ENCODE measurements at places on chromosomes 7 and 10.

GRCh38 chr7:26928703-26929347 lies 64.4 kb upstream of the SKAP2 start:
- no peak overlapping the region for H3K4me3 ChIP-seq
- no peaks in the 10 kb centered on the region for H3K36me3 ChIP-seq
- DNase-seq, result no peak
- no peak overlapping the region for H3K27ac ChIP-seq

GRCh38 chr7:142359694-142360279 lies 101.9 kb upstream of the PRSS58 start:
- peaks cover 8% of the 10 kb centered on the region for H3K4me1 ChIP-seq
- no peak for DNase-seq
- no peak overlapping the region for H3K4me3 ChIP-seq

- DNase-seq, result no peak
- H3K4me1 ChIP-seq, result peaks cover 30% of the 10 kb centered on the region
- H3K36me3 ChIP-seq, result no peaks in the 10 kb centered on the region
- no peaks in the 10 kb centered on the region for H3K27me3 ChIP-seq
Measured at GRCh38 chr7:128422037-128422436, 12.3 kb upstream of the IMPDH1 start.

DNA sequence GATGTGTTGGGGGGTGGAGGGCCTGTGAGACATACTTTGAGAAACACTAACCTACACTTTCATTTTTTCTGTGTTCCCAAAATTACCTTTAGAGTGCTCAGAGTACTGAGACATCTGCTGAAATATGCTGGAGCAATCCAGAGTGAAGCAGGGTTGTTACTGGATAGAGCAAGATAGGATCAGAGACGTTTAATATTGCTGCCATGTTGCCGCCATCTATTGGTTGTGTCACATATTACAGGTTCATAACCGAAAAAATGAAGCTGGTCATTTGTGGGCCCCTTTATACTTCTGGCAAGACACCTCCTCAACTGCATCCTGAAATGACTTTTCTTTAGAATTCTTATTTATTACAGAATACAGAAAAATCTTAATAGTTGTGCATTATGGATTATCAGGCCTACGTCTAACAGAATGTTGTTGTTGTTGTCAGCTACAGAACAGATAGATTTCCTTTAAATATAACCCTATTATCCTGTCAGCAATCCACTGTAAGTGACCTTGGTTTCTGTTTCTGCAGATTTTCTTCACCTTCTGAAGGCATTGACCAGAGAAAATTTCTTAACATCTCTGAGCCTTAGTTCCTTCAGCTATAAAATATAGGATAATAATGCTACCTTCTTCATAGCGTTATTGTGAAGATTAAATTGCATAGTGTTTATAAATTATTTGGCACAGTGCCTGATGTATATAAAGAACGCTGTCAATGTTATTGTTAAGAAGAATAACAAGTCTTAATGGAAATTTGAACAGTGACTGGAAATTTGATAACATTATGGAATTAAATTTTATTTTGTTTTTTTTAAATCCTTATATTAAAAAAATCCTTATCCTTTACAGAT lies 16.2 kb upstream of the DLD start:
- peak; percentile 26 for DNase-seq
- H3K36me3 ChIP-seq, result peaks cover 4% of the 10 kb centered on the region
- no peak overlapping the region for H3K4me3 ChIP-seq
- H3K4me1 ChIP-seq, result peaks cover 11% of the 10 kb centered on the region
- H3K27me3 ChIP-seq, result peaks cover 9% of the 10 kb centered on the region

DNA sequence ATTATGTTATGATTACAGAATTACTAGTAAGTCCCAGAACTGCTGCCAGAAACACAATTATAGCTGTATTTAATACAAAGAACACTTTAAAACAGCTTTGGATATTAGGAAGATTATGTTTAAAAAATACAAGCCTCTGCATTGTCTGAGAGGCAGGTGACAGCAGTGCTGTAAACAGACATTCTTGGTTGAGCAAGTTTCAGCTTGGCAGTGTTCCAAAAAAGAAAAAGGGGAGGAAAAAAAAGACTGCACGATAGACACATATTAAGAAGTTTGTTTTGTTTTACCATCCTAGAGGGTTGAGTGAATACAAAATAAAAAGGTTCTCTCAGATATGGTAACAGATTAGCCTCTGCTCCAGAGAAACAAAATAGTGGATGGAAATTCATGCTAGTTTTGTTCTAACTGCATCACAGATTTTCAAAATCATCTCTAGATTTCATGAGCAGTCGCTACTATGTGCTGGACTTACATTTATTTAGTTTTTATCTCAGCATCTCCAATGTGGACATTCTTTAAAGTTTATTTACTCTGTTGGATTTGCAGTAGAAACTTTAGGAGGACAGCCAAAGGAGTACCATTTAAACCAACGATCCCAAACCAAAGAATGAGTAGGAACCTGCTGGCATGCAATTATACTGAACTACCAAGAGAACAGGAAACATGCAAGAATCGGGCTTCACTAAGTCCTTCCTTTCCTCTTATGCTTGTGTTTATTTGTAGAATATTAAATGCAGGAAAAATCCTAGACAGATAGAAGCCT lies 9.0 kb downstream of the FAM204A start:
- H3K27ac ChIP-seq, result no peak overlapping the region
- no peaks in the 10 kb centered on the region for H3K27me3 ChIP-seq
- no peak for DNase-seq
- H3K4me3 ChIP-seq, result no peak overlapping the region

GRCh38 chr7:4766666-4767519 lies 8.5 kb upstream of the AP5Z1 start:
- H3K36me3 ChIP-seq, result peaks cover 19% of the 10 kb centered on the region
- no peaks in the 10 kb centered on the region for H3K27me3 ChIP-seq
- peaks cover 7% of the 10 kb centered on the region for H3K4me1 ChIP-seq
- H3K4me3 ChIP-seq, result no peak overlapping the region

- no peak overlapping the region for H3K4me3 ChIP-seq
- H3K36me3 ChIP-seq, result peaks cover 4% of the 10 kb centered on the region
- peaks cover 16% of the 10 kb centered on the region for H3K27me3 ChIP-seq
- H3K27ac ChIP-seq, result no peak overlapping the region
Measured at GRCh38 chr7:108592646-108593201, 23.1 kb downstream of the DNAJB9 start.

GRCh38 chr7:141949021-141949420 lies 2.2 kb upstream of the CLEC5A start:
- H3K27ac ChIP-seq, result no peak overlapping the region
- H3K4me1 ChIP-seq, result no peaks in the 10 kb centered on the region
- no peaks in the 10 kb centered on the region for H3K36me3 ChIP-seq

- no peaks in the 10 kb centered on the region for H3K36me3 ChIP-seq
- no peaks in the 10 kb centered on the region for H3K4me1 ChIP-seq
- no peak overlapping the region for H3K27ac ChIP-seq
- no peak for DNase-seq
- no peak overlapping the region for H3K4me3 ChIP-seq
Measured at GRCh38 chr10:120475844-120476791, 19.1 kb downstream of the PLPP4 start.

GRCh38 chr10:108169846-108170245 lies 1005.3 kb upstream of the SORCS1 start:
- no peak overlapping the region for H3K4me3 ChIP-seq
- no peaks in the 10 kb centered on the region for H3K36me3 ChIP-seq
- no peaks in the 10 kb centered on the region for H3K27me3 ChIP-seq
- H3K27ac ChIP-seq, result no peak overlapping the region
- DNase-seq, result no peak
- no peaks in the 10 kb centered on the region for H3K4me1 ChIP-seq

- no peak for DNase-seq
- H3K4me3 ChIP-seq, result no peak overlapping the region
- H3K4me1 ChIP-seq, result peaks cover 3% of the 10 kb centered on the region
- H3K27ac ChIP-seq, result no peak overlapping the region
- peaks cover 3% of the 10 kb centered on the region for H3K36me3 ChIP-seq
Measured at GRCh38 chr10:125231116-125231812, 70.9 kb upstream of the CTBP2 start.

DNA sequence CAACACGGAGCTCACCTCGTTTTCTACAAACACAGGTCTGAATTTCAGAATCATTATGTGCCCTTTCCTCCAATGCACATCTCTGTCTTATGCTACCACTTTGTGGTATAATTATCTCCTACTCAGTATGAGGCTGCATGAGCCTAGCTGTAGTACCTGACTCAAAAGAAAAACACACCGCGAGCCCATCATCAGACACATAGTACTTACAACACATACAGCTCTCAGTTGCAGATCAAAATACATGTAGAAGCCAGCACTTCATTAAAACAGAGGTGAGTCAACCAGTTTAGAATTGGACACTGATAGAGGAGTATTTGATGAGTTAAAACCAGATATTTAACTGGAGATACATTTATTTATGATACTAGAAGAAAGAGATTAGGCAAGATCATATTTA lies 1.4 kb upstream of the RTKN2 start:
- H3K27ac ChIP-seq, result no peak overlapping the region
- DNase-seq, result no peak
- peak overlapping the region; percentile 75 for H3K4me3 ChIP-seq
- peaks cover 18% of the 10 kb centered on the region for H3K27me3 ChIP-seq
- H3K36me3 ChIP-seq, result no peaks in the 10 kb centered on the region

DNA sequence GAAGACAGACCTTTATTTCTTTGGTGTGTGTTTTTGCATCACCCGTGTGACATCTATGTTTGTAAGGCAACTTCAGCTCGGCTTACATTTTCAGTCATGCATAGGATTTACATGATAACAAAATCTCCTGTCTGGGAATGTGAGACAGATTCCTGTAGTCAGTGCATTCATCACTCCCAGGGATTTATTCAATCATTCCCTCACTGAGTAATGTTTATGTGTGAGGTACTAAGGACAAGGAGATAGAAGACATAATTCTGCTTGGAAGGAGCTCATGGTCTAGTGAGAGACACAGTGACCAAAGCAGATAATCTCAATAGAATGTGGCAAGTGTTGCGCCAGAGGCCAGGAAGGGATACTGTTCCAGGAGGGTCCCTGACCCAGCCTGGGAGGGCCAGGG lies 35.2 kb upstream of the BMPER start:
- no peak overlapping the region for H3K27ac ChIP-seq
- no peak overlapping the region for H3K4me3 ChIP-seq
- H3K36me3 ChIP-seq, result no peaks in the 10 kb centered on the region
- no peak for DNase-seq
- no peaks in the 10 kb centered on the region for H3K4me1 ChIP-seq

DNA sequence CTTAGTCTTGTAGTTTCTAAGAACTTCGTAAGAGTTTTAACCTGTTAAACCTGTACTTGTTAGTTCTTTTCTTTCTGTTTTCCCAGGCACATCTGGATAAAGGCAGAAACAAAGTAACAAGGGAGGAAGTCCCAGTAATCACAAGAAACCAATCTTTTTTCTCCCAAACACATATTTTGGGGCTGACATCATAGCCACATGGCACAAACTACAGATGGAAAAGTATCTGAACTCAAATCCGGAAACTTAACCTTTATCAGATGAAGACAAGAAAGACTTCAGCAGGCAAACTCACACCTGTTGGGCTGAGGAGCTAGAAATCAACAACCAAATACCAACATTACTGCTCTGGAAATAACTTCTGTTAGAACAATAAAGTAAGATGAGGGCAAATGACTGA lies 67.1 kb downstream of the CUBN start:
- H3K36me3 ChIP-seq, result no peaks in the 10 kb centered on the region
- DNase-seq, result no peak
- no peak overlapping the region for H3K4me3 ChIP-seq
- H3K27me3 ChIP-seq, result no peaks in the 10 kb centered on the region

DNA sequence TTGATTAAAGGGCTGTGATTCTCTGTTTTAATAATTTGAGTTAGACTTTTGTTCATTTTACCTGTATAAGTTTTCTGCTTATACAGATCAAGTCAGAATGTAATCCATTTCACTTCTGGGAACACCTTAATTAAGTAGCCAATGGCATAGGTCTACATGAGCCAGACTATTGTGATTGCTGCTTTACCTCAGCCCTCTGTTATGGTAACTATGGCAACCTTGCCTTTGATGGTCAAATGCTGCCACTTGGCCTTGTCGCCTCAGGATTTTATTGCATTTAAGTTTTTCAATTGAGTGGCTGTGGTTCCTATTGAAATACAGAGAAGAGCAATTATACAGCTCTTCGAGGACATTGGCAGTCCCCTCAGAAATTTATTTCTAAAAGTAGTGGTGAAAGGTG lies 64.3 kb upstream of the TMEM106B start:
- no peak overlapping the region for H3K27ac ChIP-seq
- no peak overlapping the region for H3K4me3 ChIP-seq
- no peaks in the 10 kb centered on the region for H3K4me1 ChIP-seq
- DNase-seq, result no peak
- no peaks in the 10 kb centered on the region for H3K36me3 ChIP-seq

GRCh38 chr10:7119325-7120015 lies 291.4 kb downstream of the SFMBT2 start:
- DNase-seq, result no peak
- no peak overlapping the region for H3K4me3 ChIP-seq
- no peaks in the 10 kb centered on the region for H3K27me3 ChIP-seq

GRCh38 chr7:4796453-4796852 lies 21.0 kb downstream of the AP5Z1 start:
- H3K4me1 ChIP-seq, result peaks cover 5% of the 10 kb centered on the region
- H3K27ac ChIP-seq, result no peak overlapping the region
- peaks cover 11% of the 10 kb centered on the region for H3K36me3 ChIP-seq
- DNase-seq, result no peak

DNA sequence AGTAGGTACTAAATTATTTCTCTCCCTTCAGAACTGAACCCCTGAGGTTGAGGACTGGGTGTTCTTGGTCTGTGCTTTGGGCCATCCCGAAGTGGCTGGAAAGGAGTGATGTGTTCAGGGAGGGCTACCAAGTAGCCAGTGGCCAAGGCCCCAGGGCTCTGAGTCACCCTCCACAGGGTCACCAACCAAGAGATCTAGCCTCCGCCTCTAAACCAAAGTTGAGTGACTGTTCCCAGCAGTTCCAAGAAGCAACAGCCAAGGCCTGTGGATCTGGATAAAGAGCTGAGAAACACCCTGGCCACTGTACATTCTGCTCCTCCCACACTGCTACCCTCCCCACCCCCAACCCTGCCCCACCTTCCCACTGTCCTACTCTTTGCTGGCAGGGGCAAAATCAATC lies 35.5 kb upstream of the KCNMA1 start:
- no peak overlapping the region for H3K4me3 ChIP-seq
- DNase-seq, result no peak
- peaks cover 7% of the 10 kb centered on the region for H3K4me1 ChIP-seq
- no peak overlapping the region for H3K27ac ChIP-seq
- no peaks in the 10 kb centered on the region for H3K36me3 ChIP-seq

- no peaks in the 10 kb centered on the region for H3K36me3 ChIP-seq
- no peak overlapping the region for H3K27ac ChIP-seq
- no peak overlapping the region for H3K4me3 ChIP-seq
- peaks cover 8% of the 10 kb centered on the region for H3K27me3 ChIP-seq
Measured at GRCh38 chr10:125097409-125098070, 62.8 kb downstream of the CTBP2 start.

DNA sequence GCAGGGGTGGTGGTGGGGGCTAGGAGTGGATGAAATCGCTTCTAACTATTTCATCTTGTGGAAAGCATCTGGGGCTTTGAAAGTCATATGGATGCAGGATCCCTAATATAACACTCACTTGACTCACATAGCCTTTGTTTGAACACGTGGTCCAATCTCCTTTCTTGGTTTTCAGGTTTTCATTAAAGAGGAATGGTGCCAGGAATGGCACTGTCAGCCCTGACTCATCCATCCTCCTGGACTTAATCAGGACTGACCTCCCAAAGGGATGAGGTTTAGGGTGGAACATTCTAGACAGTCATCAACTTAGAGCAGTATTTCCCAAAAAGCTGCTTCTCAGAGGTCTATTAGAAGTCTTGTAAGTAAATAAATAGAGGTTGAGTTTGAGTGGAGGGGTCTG lies 162.0 kb upstream of the PLXNA4 start:
- H3K27ac ChIP-seq, result no peak overlapping the region
- peaks cover 52% of the 10 kb centered on the region for H3K27me3 ChIP-seq
- H3K4me3 ChIP-seq, result no peak overlapping the region
- no peaks in the 10 kb centered on the region for H3K36me3 ChIP-seq
- no peaks in the 10 kb centered on the region for H3K4me1 ChIP-seq

All from effector memory CD8-positive, alpha-beta T cell (primary cell).